ENCODE measurements at places on chromosomes 3 and 15.
A peak's percentile ranks its signal among the peaks of the same experiment; 100 is the strongest.

GRCh38 chr15:100683434-100683833, 81.0 kb downstream of the ASB7 start:
- no peak for DNase-seq

DNA sequence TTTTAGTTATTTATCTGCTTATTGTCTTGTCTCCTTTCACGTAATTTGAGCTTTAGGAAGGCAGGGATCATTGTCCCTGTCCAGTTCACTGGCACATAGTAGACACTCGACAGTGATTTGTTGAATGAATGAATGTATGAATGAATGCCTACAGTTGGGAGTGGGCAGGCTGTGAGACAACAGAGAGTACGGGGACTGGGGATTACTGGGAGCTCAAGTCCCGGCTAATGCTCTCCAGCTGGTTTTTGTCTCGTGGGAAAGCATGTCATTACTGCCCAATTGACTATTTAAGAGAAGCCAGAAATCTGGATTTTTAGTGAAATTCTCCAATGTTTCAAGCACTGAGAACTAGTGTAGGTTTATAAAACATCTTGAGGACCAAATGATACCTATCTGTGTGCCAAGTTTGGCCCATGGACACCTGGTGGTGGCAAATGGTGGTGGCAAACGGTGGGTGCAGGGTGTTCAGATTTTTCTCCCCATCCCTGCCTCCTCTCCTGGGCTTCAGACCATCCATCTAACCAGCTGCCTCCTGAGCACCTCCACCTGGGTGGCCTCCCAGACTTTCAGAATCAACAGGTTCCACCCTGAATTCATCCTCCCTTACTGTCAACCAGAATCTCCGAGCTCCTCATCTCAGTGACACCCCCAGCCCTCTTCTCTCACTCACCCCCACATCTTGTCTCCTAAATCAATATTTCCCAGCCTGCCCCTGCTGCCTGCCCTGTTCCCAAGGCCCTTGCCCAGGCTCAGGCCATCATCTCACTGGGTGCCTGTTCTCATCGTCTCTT, 36.2 kb upstream of the TRH start:
- DNase-seq: no peak

- DNase-seq: no peak
These were observed 25.0 kb upstream of the BCL6 start for GRCh38 chr3:187770224-187770623.

GRCh38 chr3:184655597-184655996, 56.3 kb downstream of the MAGEF1 start:
- DNase-seq: no peak

GRCh38 chr3:10272977-10273376, 19.8 kb downstream of the GHRL start:
- DNase-seq: no peak

DNA sequence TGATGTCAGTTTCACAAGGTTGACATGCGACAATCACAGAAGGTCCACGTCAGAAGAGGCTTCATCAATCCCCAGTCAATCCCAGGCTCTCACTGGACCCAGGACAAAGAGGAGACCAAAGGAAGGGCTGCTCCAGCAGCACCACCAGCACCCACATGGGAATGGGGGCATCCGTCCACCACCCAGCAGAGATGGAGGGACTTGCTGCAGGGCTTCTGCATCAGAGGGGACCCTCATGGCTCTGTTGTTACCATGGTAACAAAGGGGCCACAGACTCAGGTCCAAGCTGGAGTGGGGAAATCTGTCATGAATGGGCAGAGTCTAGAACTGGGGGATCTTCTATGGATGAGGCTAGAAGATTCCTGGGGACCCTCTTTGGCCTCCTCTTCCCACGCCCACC, 13.1 kb downstream of the PLA2G4F start:
- DNase-seq: no peak

DNA sequence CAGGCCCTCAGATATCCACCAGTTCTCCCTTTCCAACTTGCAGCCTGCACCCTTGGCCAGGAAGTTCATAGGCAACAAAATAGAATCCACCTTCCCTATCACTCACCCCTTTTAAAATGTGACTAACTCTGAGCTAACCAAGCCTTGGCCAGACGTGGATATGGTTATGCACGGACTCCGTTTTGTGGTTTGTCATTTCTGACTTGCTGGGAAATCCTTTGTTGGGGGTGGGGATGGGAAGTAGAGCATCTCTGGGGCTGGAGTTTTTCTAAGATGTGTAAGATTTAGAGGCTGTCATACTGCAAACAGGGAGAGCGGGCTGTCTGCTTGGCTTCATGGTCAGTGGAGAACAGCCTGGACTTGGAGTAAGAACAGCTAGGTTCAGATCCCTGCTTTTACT, 62.6 kb downstream of the SMAD3 start:
- DNase-seq: no peak

DNA sequence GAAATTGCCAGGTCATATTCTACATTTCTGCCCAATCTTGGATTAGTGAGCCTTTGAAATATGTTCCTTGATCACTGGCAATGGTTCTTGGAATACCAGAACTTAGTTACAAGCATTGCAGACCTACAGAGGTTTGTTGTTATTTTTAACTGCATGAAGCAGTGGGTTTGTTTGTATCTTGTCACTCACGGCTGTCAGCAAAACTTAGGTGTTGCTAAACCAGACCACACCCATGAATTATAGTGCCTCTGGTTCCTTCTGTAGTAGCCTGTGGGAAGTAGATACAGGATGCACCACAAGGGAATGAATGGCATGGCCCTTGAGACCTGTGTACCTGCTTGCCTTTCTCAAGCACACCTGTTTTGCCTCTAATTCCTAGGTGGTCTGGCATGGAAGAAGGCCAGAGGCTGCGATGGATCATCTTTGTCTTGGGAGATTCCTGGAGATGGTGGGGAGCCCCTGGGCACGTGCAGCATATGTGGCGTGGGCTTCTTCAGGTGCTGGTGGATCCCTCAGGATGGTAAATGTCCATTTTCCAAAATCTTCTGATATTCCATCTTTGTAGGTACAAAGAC, 138.8 kb downstream of the SNRPN start:
- DNase-seq: no peak

DNA sequence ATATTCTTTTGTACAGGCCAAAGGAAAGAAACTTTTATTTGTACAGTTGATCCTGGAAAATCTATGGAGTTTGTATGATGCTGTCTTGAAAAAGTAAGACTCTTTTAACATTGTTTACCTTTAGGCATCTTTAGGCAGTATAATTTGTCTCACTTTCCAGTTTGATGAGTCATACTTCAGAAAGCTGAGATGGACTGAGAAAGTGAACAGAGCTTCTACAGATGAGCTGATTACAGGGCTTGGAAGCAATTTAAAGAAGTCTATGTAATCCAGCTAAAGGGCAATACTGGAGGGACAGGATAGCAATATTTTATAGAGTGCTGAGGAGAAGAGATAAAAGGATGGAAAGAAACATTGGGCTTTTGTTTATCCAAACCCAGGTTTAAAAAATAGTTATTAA, 123.5 kb upstream of the GOLGA6L4 start:
- no peak for DNase-seq

DNA sequence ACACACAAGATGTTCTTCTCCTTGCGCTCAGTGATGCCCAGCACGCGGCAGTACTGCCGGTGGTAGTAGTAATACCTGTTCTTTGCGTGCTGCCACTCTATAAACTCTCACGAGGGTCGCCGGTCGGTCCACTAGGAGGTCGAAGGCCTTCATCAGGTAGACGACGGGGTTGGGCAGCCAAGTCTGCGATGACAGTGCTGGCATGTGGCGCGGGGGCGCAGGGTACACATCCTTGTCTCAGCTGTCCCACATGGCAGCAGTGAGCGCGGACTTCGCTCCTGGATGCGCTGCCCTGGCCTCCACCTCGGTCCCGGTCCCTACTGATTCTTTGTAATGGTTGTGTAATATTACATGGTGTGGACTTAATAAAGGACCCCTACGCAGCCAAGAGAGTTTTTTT, 50.1 kb upstream of the CGNL1 start:
- DNase-seq: peak; percentile 74

DNA sequence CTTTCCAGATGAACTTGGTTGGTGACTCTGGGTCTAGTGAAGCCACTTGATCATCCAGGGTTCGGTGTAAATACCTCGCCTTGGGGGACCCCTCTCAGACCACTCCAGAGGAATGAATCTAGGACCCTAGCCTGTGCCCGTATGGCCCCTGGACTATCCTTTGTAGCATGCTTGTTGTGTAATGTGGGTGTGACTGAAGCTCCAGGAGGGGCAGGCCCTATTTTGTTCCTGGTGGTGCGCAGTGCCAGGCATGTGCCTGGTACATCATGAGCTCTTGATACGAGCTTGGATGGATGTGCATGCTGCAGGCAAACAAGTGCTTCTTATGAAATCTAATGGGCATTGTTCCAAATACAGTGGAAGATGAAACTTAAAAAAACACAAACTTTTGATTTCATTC, 82.8 kb downstream of the EBLN2 start:
- DNase-seq: no peak

- DNase-seq: no peak
These were observed 1270.8 kb downstream of the ROBO1 start for GRCh38 chr3:78497021-78497420.

GRCh38 chr15:96766366-96766765, 435.9 kb downstream of the NR2F2 start:
- no peak for DNase-seq

DNA sequence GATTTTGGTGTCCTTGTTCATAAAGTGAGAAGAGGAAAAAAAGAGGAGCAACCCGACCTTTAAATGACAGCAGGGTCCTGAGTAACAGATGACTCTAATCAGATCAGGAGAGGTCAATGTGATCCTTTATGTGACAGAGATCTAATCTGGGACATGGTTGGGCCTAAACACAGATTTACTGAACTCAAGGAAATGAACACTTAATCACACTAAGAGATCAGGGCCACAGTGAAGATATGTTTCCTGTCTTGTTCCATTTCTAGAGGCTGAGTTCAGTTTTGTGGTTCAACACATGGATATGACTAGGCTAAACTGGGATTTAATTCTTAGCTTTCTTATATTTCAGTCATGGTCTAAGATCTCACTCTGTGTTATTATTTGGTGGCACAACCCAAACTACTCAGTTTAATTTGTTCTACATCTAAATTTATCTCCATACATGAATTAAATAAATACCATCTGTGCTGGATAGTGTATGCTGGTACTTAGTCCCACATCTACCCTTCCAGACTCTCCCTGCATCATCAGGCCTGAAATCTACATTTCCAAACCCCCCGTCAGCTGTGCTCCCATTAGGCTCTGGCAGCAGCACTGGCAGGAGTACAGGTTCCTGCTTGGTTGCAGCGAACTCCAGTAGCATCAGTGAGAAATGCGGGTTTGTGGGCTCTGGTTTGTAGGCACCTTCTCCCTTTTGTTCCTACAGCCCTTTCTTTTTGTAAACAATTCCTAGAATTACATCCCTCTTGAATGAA, 22.6 kb downstream of the SFMBT1 start:
- no peak for DNase-seq

DNA sequence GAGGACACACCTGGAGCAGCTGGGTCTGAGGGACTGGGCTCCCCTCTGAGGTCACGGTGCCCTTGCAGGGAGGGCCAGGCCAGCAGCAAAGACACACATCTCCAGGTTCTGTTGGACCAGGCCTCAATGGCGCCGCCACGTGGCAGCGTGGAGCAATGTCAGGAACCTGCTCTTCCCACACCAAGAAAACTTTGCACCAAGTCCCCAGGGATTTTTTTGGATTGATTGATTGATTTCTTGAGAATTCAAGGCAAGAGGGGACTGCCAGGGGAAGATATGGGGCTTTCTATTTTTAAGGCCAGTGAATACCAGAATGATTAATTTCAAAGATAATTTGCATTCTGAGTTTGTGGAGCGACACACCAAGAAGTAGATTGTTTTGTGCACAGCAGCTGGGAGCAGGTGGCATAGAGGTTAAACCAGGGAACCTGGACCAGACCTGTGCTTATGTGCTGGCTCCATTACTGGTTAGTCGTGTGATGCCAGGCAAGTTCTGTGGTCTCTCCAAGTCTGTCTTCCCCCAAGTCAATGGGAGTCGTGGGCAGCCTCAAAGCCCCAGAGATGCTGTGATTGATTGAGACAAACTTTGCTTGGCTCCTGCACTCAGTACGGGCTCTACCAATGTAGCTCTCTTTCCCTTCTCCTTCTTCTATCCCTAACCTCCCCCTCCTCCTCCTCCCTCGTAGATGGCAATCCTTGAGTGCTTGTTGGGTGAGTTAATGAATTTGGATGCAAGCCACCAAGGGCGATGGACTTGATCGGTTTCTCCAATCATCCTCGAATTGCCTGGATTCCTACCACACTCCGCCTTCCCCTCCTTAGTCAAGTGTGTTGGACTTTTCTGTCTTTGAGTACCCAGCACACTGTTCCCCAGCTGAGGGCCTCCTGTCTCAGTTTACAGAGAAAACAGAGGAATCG, 96.2 kb upstream of the TRPM1 start:
- DNase-seq: peak; percentile 65

GRCh38 chr15:88844749-88845386, 41.6 kb downstream of the ACAN start:
- DNase-seq: no peak

DNA sequence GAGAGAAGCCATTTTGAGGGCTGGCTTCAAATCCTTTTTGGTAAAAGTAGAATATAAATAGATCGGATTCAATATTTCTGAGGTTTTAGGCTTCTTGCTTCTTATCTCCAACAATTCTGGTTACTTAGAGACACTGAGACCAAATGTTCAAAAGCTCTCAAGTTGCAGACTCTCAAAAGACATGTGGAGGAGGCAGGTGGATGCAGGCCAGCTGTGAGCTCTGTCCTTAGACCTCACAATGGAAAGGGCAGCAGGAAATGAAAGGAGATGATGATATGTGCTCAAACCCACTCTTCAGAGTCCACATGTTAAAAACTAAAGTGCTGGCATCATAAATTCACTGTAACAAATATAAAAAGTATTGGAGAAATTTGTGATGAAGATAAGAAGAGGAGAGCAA, 424.9 kb upstream of the ALCAM start:
- DNase-seq: no peak

GRCh38 chr3:119695480-119695879, 7.3 kb upstream of the CFAP91 start:
- no peak for DNase-seq

DNA sequence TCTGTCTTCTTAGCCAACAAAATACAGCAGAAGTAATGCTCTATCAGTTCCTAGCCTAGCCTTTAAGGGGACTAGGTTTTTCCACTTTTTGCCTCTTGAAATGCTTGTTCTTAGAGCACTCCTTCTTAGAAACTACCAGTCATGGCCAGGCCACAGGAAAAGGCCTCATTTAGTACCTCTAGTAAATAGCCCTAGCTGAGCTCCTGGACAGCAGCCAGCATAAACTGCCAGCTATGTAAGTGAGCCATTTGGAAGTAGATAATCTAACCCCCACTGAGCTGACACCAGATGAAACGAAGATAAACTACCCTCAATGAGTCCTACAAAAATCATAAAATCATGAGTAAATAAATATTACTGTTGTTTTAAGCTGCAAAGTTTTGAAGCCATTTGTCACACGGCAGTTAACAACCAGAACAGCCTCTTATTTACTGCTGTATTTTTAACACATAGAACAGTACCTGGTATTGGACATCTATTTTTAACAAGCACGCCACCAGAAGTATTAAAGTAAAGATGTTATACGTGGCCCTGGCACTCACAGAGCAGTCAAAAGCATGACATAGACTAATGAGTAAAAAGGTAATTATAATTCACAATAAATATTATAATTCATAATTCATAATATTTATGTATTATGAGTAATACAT, 12.0 kb downstream of the TBC1D5 start:
- peak; percentile 59 for DNase-seq

- no peak for DNase-seq
These were observed 524.9 kb upstream of the PROK2 start for GRCh38 chr3:72309661-72310418.
